Activated T-cell treated with anti-CD3 and anti-CD28 coated beads for 48 hours (primary cell): ENCODE measurements at places on chromosomes 6 and 20.
A peak's percentile ranks its signal among the peaks of the same experiment; 100 is the strongest.

- no peak for DNase-seq
Measured at GRCh38 chr6:43762966-43763695, 6.9 kb upstream of the VEGFA start.

GRCh38 chr6:106125925-106126435, 39.8 kb downstream of the PRDM1 start:
- peak; percentile 36 for DNase-seq

GRCh38 chr6:133170602-133171001, 70.6 kb upstream of the EYA4 start:
- DNase-seq, result no peak

- no peak for DNase-seq
Measured at GRCh38 chr6:17988422-17988944, 1.0 kb upstream of the KIF13A start.

DNA sequence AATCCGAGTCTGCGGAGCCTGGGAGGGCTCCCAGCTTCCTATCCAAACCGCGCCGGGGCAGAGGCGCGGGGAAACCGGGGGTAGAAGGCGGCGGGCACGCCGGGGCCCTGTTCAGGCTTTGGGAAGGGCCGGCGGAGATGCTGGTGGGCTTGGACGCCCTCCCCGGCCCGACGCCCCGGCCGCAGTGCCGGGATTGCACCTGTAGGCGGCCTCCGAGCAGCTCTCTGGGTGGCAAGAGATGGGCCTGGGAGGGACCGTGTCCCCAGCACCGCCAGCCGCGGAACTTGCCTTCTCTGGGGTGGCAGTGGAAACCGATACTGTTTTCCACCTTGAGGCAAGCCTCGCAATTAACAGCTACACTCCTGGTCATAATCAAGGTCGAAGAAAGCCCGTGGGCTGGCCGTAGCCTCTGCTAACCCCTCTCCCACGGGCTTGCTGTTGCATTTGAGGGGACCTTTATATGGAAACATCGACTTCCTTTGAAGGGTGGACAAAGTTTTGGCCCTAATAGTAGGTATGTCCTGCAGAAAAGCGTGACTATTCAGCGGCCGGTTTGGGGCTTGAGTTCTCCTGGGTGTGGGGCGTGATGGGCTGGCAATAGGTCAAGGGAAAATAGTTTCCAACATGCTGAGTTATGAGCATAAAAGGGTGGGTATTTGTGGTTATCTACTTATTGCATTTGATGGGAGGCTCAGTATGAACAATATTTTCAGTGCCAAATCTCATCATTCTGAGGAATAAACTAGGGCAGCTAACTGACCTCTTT, 1.1 kb upstream of the JAG1 start:
- DNase-seq, result peak; percentile 46

- no peak for DNase-seq
Measured at GRCh38 chr6:109781001-109781400, 89.9 kb downstream of the FIG4 start.

GRCh38 chr6:82987416-82987815, 78.2 kb downstream of the UBE3D start:
- DNase-seq, result no peak

DNA sequence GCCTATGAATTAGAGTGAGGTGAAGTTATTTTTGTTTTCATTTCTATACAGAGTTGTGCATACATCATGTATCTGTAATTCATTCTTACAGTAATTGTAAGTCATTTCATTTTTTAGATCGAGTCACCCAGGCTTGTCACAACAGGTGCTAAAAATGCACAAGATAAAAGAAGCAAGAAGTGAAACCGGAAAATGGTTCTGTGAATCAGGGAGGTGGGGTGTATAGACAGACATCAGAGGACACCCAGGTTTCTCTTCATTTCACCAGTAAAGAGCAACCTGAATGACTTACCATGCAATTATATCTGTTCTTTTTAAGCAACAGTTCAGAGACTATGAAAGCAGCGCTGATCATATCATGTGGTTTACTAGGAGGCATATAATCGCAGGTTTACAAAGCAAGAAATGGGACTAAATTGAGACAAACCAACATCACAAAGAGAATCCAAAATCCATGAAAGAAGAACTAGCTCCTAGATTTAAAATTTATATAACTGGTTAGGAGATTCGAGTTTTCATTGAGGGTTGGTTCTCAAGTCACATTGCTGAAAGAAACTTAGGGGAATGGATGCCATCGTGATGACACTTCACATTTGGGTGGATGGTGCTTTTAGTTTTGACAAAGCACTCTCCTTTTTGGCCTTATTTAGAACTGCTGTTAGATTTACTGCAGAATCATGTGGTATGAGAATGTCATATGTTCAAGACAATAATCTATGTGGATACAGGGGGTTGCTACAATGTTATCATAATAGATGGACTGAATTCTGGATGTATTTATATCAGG, 27.9 kb upstream of the TBC1D7 start:
- DNase-seq, result no peak

DNA sequence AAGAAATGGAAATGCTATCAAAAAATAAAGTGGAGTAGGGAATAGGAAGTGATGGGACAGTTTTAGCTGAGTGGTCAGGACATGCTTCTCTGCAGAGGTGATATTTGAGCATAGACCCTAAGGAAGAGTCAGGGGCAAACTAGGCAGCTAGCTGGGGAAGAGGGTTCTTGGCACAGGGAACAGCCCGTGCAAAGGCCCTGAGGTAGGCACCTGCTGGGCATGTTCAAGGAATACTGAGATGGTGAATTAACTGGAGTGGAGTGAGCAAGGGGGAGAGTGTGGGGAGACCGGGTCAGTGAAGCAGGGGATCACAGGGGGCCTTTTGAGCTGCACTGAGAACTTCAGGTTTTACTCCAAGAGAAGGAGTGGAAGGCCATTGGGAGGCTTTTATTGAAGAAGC, 7.5 kb upstream of the SIRPA start:
- no peak for DNase-seq

- DNase-seq, result no peak
Measured at GRCh38 chr6:42561986-42562385, 1.8 kb upstream of the UBR2 start.
